C1 segment of cervical spinal cord (tissue), 14 donors: ENCODE measurements at places on chromosomes 3 and 15.

- DNase-seq: no peak
Measured at GRCh38 chr3:43497422-43497821, 124.4 kb downstream of the ANO10 start.

DNA sequence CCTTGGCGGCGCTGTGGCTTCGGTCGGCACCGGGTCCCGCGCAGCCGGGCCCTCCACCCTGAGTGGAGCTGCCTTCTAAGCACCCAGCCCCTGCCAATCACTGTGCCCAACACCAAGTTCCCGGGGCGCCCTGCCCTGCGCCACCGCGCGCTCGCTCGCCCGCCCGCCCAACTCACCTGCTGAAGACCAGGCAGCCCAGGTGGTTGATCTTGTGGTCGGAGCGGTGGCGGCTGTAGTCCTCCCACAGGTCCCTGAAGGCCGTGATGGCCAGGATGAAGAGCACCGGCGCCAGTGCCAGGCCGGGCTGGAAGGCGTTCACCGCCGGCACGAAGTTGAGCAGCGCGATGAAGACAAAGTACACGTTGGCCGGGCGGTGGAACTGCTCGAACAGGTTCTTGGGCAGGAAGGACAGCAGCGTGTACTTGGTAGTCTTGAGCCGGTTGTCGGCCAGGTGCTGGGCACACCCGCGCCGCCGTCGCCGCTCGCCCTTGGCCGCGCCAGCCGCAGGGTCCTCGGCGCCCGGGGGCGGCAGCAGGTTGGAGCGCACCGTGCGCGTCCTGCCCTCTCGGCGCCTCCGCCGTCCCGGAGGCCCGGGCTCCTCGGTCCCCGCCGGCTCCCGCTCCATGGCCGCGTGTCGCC is 536 bp downstream of the ATP10A start:
- no peak for DNase-seq

DNA sequence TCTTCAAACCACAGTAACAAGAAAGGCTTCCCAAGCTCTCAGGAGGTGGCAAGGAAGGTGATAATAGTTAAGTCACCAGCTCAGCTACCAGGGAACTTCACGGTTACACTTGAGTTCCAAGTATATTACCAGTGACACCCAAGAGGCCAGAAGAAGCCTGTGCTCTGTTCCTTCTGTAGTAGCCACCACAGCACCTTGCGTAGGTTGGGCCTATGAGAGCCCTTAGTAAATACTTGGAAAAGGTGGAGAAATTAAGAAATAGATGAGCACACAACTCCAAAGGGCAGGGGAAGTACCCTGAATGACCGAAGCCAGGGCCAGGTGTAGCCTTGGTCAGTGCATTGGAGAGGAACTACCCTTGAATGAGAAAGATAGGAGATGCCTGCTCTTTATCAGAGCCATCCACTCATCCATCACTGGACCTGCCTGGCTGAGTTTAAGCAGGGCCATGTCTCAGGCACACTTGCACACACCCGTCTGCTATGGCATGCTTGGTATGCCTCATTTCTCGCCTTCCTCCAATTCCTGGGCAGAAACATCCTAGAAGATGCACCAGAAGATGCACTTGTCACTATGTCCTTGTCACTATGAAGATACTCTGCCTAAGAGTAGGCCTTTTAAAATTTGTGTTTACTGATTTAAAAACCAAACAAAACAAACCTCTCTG is 32.6 kb upstream of the NDUFB4 start:
- DNase-seq: no peak

DNA sequence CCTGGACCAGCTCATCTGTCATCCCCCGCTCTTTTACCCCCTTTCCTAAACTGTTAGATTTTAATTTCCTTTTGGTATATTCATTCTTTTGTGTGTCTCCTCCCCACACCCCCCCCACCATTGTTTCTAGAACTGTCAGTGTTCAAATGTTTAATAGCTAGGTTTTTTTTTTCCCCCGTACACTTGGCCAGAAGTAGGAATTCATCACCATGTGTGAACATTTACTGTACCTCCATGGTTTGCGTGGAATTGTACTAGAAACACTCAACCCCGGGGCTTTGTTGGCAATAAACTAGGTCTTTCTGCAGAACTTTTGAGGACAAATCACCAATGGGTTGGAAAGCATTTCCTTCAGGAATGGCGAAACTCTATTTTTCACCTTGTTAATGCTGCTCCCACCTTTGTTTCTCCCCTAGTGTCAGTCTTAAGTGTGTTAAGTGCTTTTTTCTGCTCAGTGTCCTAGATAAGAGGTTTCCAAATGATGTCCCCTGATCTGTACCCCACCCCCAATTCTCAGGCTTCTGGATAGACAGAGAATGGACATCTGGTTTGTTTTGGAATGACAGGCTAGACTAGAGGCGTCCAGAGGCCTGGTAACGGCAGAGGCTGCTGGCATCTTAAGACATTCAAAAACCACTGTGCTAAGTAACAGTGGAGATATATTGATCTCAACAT is 76.8 kb downstream of the SMAD3 start:
- no peak for DNase-seq

GRCh38 chr3:17394541-17395155 is 347.8 kb downstream of the TBC1D5 start:
- DNase-seq: no peak

DNA sequence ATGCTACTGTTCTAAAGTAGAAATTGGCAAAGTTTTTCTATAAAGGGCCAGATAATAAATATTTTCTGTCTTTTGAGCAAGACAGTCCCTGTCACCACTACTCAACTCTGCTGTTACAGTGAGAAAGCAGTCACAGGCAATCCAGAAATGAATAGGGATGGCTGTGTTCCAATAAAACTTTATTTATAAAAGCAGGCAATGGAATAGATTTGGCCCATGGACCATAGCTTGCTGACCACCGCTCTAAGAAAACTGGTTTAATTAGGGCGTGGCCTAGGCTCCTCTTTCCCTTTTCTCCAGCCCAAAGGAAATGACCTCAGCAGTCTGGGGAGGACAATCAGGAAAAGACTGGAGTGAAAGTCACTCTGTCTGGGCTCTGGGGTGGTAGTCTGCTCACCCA is 183.8 kb downstream of the MEGF11 start:
- no peak for DNase-seq

DNA sequence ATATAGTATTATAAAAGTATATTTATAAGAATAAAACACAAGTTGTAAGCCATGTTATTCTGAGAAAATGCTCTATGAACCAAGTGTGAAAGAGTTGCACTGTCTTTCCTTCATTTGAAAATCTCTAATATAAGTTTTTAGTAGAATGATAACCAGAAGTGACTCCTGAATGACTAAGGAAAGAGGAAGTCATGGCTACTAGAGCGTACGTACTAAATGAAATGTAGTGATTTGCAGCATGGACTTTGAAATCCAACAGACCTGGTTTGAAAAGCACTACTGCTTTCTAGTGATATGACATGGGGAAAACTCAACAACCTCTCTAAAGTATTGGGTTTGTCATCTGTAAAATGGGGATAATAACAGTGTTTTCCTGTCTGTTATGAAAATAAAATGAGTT is 10.3 kb upstream of the DNAJC13 start:
- DNase-seq: no peak

GRCh38 chr3:160018959-160019358 is 30.3 kb downstream of the IL12A start:
- DNase-seq: no peak

DNA sequence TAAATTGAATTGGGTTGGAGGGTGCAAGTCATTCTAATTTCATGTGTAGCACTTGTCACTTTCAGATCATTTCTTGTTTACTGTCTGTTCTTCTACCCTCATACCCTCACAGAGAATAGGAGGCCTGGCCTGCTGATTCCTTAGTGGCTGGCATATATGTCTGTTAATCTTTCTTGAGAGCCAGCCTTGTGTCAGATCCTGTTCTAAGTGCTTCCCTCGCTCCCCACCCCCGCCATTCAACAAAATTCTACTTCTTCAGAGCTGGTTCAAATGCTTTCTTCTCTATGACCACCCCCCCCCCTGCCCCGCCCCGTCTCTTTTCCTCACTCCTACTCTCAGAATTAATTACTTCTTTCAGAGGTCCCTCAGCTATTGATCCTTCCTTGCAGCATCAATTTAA is 1.5 kb upstream of the U2SURP start:
- no peak for DNase-seq
